NCI-H526 (cell line): ENCODE measurements at places on chromosomes 5 and 9.

GRCh38 chr9:87270221-87270847, 227.3 kb upstream of the DAPK1 start:
- DNase-seq = no peak

- no peak for DNase-seq
Measured at GRCh38 chr9:24009322-24009721, 183.3 kb upstream of the ELAVL2 start.

DNA sequence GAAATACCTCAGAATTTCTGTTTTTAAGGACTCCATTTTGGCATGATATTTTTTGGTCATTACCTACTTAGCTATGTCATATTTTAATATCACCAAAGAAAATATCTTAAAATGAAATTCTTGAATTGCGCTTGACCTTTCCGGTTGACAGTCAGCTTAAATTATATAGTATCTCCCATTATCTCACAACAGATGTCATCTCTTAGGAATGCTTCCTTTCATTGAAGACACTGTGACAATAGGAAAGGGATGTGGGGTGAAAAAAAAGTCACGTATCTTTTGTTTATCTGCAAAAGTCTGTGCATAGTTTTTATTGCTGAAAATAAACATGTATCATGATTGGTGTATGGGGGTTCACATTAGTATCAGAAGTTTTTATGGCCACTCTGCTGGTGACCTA, 105.8 kb downstream of the INVS start:
- DNase-seq = no peak

- DNase-seq = no peak
Measured at GRCh38 chr5:109558364-109558763, 131.4 kb upstream of the MAN2A1 start.

DNA sequence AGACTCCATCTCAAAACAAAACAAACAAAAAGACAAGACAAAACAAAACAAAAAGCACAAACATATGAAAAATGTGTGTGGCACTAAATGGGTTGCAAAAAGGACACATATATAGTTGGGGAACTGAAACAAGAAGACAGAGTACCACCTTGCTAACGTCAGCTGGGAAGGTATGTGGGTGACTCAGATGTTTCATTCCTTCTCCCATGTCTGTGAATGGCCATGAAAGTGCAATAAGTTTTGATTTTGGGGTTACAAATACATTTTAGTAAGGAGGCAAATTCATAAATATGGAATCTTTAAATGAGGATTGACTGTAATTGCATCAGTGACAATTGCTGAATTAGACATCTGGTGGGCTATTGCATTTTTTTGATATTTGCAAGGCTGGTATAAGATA, 81.6 kb upstream of the KLF4 start:
- no peak for DNase-seq

DNA sequence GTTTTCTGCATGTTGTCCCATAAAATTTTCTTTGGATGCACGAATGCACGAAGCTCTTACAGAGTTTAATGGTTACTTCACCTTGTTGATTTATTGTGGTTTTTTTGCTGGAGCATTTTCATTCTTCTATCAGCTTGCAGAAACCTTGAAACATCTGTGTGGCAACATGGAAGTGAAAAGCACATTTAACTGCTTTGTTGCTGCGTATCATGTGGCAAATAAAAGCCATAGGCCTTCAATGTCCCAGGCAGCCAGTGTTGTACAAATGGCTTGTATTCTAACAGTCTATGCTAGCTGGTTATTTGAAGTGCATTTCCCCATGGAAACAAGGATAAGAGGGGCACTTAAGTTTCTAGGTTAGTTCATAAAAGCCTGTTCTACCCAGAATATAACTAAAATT, 42.5 kb upstream of the RASGRF2 start:
- no peak for DNase-seq

- DNase-seq = no peak
Measured at GRCh38 chr5:35773967-35774366, 82.7 kb upstream of the IL7R start.

DNA sequence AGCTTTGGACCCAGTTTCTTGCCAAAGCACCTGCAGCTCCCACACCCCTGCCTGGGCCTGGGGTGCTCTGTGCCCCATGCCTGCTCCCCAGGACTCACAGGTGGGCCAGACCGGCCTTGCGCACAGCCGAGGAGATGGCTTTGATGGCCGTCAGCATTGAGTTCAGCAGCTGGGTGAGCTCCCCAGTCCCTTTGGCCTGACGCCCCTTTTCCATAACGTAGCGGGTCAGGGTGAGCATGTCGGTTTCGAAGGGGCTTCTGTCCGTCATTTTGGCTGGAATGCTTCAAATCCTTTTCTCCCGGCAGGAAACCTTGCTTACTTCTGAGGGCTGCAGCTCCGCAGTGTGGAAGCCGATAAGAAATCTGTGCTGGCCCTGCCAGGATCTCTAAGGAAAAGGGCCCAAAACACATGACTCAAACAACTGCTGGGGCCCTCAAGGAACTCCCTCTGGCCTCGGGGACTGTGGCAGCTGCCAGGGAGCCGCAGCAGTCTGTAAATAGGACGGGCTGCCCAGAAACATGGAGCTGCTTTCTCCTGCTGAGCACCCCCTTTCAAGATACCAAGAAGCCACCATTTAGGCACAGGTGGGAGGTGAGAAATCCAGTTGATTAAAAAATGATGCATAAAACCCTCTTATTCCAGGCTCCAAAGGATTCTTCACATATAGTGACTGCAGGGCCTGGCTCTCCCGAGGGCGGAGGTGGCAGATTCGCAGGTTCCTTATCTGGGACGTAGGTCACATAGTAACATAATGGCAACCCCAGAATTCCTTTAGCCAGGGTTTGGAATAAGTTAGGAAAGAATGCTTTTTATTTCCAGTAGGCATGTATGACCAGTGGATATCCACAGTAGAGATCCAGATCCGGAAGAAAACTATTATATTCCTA, at the start of gene FBP2:
FBP2 (minus strand) TSS at position 366 of the 887 bp plus-strand sequence; CDS start at position 268, 98 bp downstream.
- DNase-seq = no peak

GRCh38 chr5:71482132-71482531, 26.7 kb downstream of the BDP1 start:
- DNase-seq = no peak

GRCh38 chr5:134275822-134276221, 49.9 kb upstream of the PPP2CA start:
- no peak for DNase-seq

- DNase-seq = no peak
Measured at GRCh38 chr5:38634568-38635369, 78.3 kb upstream of the LIFR start.

DNA sequence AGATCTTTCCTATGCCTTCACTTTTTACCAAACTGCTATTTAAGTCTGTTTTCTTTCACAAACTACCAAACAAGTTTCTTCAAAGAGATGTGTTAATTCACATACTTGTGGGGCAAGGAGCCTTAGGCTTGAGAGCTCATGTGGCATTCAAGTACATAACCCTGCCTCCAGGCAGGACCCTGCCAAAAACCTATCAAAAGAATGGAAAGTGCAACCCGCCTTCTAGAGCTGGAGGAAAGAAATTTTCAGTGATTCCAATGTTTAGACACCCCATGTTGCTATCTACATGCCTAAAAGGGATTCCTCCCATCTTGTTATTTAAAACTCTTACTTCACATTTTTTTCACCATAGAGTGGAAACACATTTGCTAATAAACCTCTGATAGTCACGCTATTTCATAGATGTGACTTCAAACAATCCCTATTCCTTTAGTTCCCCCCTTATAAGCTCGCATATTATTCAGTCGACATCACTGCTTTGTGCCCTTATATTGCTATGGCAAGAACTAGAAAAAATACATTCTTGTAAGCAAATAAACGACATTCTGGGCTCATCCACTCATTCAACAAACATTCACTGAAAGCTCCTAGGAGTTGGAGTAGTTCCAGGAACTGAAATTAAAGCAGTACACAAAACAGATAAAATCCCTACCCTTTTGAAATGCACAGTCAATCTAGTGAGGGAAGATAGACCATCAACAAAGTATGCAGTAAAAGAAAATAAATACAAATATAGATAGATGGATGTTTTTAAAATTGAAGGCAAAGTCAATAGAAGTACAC, 518.1 kb downstream of the ELAVL2 start:
- no peak for DNase-seq

GRCh38 chr5:59360130-59360555, 533.4 kb downstream of the PDE4D start:
- no peak for DNase-seq

- no peak for DNase-seq
Measured at GRCh38 chr9:35478871-35479270, 11.0 kb upstream of the RUSC2 start.

- DNase-seq = no peak
Measured at GRCh38 chr5:78542321-78542840, 106.2 kb downstream of the LHFPL2 start.

DNA sequence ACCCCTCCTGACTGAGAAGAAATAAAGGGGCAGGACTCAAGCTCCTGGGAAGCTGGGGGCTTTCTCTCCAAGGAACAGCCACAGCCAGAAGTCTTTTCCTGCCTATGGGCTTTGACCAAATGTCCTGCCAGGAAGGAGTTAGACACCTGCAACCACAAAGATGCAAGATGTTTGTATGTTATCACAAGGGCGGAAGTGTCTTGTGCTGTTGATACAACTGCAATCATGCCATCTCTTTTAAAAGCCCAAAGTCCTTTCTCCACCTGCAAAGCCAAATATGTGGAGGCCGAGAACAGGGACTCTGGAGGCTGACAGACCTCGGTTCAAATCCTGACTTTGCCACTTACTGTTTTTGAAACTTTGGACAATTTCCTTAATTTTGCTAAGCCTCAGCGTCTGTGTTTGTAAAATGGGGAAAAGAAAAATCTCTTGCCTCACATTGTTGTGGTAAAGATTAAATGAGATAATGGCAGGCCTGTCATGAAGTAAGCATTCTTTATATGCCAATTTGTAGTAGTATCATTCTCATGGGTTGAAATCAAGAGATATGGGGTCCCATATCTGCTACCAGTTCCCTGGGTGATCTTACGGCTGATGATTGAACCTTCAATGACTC, 17.0 kb downstream of the HRH2 start:
- no peak for DNase-seq

- no peak for DNase-seq
Measured at GRCh38 chr9:134438195-134438788, 112.0 kb downstream of the RXRA start.

- DNase-seq = no peak
Measured at GRCh38 chr5:143147383-143147782, 256.1 kb downstream of the NR3C1 start.

DNA sequence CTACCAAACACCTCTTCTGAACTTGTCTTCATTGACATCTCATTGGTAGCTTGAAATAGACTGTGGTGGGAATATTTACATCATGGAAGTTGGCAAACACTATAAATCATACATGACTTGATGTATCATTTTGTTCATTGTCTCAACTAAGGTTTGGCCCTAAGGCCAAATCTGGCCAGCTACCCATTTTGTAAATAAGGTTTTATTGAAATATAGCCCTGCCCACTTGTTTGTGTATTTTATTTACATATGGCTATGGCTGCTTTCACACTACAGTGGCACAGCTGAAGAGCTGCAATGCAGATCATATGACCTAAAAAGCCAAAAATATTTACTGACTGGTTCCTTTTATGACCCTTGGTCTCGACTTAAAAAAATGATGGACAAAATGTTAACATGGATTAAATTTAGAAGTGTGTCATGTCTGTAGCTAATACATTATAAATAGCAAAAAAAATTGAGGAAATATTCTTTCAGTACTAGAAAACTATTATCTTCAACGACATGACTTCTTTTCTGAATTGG, 22.1 kb downstream of the FAM240B start:
- DNase-seq = no peak

GRCh38 chr9:7265181-7265580, 507.4 kb downstream of the KDM4C start:
- no peak for DNase-seq

- no peak for DNase-seq
Measured at GRCh38 chr9:131417264-131418142, 23.6 kb downstream of the PRRC2B start.

DNA sequence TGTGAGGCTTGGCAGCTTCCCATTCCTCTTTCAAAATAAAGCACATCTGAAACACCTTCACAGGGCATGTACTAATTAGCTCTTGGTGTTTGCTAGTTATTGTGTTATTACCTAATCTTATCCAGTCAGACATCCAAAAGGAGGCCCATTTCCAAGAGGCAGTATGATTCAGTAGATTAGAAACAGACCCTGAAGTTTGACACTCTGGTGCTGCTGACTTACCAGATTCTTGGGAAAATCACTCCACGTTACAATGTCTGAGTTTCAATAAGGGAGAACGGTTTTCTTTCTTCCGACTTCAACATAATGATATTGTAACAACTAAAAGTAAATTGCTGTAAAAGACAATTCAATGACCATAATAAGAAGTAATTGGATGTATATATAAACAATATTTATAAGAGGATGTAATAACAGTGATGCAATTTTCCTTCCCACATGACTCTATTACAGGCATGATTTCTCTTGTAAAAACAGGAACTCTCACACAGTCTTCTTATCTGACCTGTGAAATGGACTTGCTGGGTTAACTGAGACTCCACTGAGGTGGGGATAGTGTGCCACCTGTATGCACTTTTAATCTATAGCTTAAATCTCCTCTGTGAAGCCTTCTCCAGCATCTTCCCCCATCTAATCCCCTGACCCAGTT, 181.3 kb upstream of the ELL2 start:
- no peak for DNase-seq

GRCh38 chr5:6631441-6631840, 1.4 kb downstream of the NSUN2 start:
- DNase-seq = no peak

DNA sequence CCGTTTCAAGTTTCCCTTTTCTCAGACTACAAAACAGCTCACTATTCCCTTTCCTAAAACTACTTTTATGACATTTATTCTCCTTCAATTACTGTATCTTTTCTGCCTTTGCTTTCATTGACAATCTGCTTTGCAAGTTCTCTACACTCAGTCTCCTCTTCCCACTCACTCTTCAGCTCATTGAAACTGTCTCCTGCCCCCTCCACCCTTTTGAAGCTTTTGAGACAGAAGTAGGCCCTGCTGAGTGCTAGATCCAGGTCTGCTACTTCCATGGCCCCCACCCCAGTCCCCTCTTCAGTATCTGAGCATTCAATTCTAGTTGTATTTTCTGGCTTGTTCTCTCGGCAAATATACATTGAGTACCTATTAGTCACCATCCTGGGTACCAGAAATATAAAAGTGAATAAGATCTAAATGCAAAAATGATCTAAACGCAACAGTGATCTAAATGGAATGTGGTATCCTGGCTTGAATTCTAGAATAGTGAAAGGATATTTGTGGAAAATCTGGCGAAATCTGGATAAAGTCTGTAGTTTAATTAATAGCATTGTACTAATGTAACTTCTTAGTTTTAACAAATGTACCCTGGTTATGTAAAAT, 58.4 kb downstream of the OR2K2 start:
- DNase-seq = no peak

DNA sequence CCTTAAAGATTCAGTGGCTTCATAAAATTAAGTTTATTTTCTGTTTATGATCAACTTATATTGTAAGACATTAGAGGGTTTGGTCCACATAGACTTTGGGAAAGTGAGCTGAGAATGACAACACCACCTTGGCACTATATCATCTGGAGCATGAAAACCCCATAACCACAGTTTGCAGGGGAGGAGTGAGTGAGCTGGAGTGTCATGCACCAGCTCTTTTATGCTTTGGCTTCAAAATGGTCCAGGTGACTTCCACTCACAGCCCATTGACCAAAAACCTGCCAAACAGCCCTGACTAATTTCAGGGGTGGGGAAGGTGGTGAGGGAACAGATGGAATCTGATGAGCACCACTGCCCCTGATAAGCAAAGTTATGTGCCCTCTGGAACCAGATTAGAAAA, 295.8 kb downstream of the DMRTA1 start:
- no peak for DNase-seq
